ENCODE measurements at places on chromosomes 2 and 18. TPM values are rescaled to one million over a fixed set of nuclear protein-coding genes. Genes with fewer than 3 reads are reported as not detected.
A peak's percentile ranks its signal among the peaks of the same experiment; 100 is the strongest.

GRCh38 chr2:24022324-24022974, 12.6 kb downstream of the MFSD2B start:
- DNase-seq = no peak

- DNase-seq = no peak
These were observed 79.4 kb upstream of the FAM117B start for GRCh38 chr2:202555356-202555755.

GRCh38 chr2:46871976-46872381, 43.6 kb downstream of the MCFD2 start:
- DNase-seq = peak; percentile 86

DNA sequence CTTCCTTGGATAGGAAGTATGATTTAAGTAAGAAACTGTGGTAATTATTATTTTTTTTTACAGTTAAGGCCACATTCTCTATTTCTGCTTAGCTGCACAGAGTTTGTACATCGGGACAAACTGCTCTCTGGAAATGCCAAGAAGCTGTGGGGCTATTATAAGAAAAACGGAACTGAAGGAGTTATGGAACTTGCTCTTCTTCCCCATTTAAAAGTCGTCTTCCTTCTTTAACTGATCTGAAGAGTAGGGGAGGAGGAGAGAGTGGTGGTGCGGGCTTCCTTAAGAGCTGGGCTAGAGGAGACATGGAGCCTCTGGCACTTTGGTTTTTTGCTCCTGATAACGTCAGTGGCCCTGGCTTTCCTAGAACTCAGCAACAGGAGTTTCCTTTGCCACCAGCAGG, 54.4 kb downstream of the RAB31 start:
- no peak for DNase-seq

GRCh38 chr18:59093668-59094067, 46.0 kb upstream of the SEC11C start:
- DNase-seq = no peak

- DNase-seq = no peak
These were observed 719.0 kb upstream of the SLC39A10 start for GRCh38 chr2:194938066-194938465.

Gene MERTK
- total RNA-seq = 21.8 TPM

Gene LOXL3
- total RNA-seq = 13.5 TPM

Gene MEP1B
- total RNA-seq = not detected

Gene COLEC11
- total RNA-seq = 1.4 TPM

All from upper lobe of left lung (tissue), 6 donors.